ENCODE measurements at places on chromosomes 2 and 18. TPM values are rescaled to one million over a fixed set of nuclear protein-coding genes. Genes with fewer than 3 reads are reported as not detected.
A peak's percentile ranks its signal among the peaks of the same experiment; 100 is the strongest.

The RGPD3 gene
- 0.27 TPM for total RNA-seq

The SLC9A2 gene
- 2.1 TPM for total RNA-seq

The MSTN gene
- total RNA-seq = 0.04 TPM

The HOXD10 gene
- 11.7 TPM for total RNA-seq

The SERPINB10 gene
- total RNA-seq = 0.93 TPM

DNA sequence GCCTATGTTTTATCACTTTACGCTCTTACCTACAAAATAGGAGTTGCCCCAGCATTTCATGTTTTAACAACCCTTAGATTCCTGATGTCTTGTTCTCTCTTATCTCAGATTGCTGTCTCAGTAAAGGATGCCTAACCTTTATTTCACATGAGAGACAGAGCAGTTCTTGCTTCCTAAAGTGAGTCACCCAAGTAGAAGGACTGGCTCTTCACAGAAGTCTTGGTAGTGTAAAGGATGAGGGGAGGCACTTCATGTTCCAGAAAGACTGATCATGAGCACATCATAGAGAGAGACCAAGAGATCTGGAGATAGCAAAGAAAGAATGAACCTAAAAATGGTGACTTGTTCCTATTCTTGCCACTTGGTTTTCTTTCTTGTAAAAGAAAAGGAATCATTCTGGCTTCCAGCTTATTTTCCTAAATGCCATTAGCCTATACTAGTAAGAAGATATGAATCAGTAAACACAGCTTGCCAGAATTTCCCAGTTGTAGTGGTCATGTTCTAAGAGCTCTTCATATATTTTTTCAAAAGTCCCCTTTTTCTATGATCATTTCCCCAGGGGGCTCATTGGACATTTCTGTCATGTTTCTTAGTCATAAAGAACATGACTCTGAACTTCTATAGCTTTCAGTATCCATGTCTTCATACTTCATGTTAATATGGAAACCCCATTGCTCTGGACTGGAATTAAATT lies 54.9 kb downstream of the MAPRE2 start:
- no peak for DNase-seq
- no peaks in the 10 kb centered on the region for H3K36me3 ChIP-seq
- no peak overlapping the region for H3K27ac ChIP-seq
- no peaks in the 10 kb centered on the region for H3K4me1 ChIP-seq
- H3K4me3 ChIP-seq = no peak overlapping the region

- H3K27ac ChIP-seq = no peak overlapping the region
- no peaks in the 10 kb centered on the region for H3K4me1 ChIP-seq
- no peaks in the 10 kb centered on the region for H3K36me3 ChIP-seq
- DNase-seq = no peak
- H3K27me3 ChIP-seq = no peaks in the 10 kb centered on the region
Observed at GRCh38 chr2:241944821-241945220, 75.3 kb downstream of the RTP5 start.

- H3K27me3 ChIP-seq = no peaks in the 10 kb centered on the region
- H3K4me3 ChIP-seq = no peak overlapping the region
- H3K27ac ChIP-seq = no peak overlapping the region
Observed at GRCh38 chr2:78035804-78036203, 513.6 kb upstream of the LRRTM4 start.

GRCh38 chr2:100260712-100261620 lies 61.3 kb downstream of the LONRF2 start:
- peak; percentile 84 for DNase-seq
- no peaks in the 10 kb centered on the region for H3K4me1 ChIP-seq
- H3K27me3 ChIP-seq = no peaks in the 10 kb centered on the region
- H3K27ac ChIP-seq = no peak overlapping the region
- H3K4me3 ChIP-seq = no peak overlapping the region

- H3K4me3 ChIP-seq = no peak overlapping the region
- DNase-seq = no peak
- H3K36me3 ChIP-seq = no peaks in the 10 kb centered on the region
- H3K27ac ChIP-seq = peak overlapping the region; percentile 50
- no peaks in the 10 kb centered on the region for H3K27me3 ChIP-seq
- H3K4me1 ChIP-seq = peaks cover 4% of the 10 kb centered on the region
Observed at GRCh38 chr2:234420408-234420807, 76.5 kb downstream of the ARL4C start.

DNA sequence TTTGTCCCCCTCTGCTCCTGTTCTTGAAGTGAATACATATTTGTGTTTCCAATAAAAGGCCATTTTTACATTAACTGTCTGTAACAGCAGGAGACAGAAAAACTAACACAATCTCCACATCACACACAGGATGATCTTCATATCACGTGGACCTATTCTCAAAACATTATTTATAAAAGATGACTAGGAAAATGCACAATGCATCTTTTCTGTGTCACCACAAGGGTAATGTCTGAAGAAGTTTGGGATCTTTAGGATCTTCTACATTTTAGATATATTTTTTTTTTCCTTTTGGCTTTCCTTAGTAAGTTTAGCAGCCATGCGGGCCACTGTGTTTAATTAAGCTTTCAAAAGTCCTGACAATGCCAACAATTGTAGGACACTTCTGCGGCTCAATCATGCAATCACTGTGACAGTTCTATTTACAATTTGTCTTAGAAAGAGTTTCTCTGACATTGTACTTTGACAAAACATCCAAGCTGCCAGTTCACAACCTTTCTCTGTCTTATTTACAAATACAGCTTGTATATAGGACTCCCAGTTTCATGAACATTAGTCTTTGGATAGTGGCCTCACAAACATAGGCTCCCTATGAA lies 12.3 kb downstream of the BCL11A start:
- DNase-seq = no peak
- no peaks in the 10 kb centered on the region for H3K27me3 ChIP-seq
- H3K4me3 ChIP-seq = no peak overlapping the region
- H3K36me3 ChIP-seq = no peaks in the 10 kb centered on the region

GRCh38 chr2:30756051-30756719 lies 51.1 kb downstream of the CAPN13 start:
- H3K4me3 ChIP-seq = no peak overlapping the region
- no peaks in the 10 kb centered on the region for H3K27me3 ChIP-seq
- peak; percentile 56 for DNase-seq
- H3K4me1 ChIP-seq = peaks cover 4% of the 10 kb centered on the region
- H3K36me3 ChIP-seq = no peaks in the 10 kb centered on the region

DNA sequence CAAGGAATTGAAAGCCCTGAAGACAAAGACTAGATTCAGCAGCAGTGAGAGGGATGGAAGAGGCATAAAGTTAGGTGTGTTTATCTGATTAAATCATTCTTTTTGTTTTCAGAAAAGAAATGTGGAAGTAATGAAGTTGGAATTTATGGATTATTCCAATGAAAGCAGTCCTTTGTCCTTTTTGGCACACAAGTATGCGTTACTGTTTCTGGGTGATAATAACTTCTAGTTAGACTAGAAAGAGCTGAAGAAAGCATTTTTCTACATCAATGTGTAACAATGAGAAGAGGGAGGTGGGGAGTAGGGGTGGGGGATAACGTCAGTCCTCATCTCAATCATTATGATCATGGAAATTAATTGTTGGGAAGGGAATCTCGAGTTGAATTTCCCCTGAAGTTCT lies 53.0 kb downstream of the AQP4 start:
- H3K4me1 ChIP-seq = no peaks in the 10 kb centered on the region
- H3K36me3 ChIP-seq = no peaks in the 10 kb centered on the region
- H3K27me3 ChIP-seq = no peaks in the 10 kb centered on the region

DNA sequence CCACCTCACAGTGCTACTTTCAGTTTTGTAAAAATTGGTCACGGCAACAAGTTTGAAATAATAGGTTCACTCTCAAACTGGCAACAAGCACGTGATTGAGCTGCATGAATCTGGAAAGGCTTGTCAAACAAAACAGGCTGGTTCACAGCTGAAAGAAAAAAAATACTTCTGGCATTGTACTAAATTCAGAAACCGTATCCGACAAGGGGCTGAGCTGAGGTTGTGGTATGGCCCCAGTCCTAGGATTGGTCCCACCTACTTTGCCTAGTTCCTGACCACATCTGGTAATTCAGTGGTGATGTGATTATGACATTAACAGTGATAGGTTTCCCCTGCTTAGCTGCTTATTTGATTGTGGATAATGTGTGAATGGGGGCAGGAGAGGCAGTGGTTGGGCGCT lies 326.5 kb upstream of the THUMPD2 start:
- no peak for DNase-seq
- H3K27me3 ChIP-seq = no peaks in the 10 kb centered on the region
- no peak overlapping the region for H3K4me3 ChIP-seq
- H3K4me1 ChIP-seq = no peaks in the 10 kb centered on the region
- no peak overlapping the region for H3K27ac ChIP-seq

DNA sequence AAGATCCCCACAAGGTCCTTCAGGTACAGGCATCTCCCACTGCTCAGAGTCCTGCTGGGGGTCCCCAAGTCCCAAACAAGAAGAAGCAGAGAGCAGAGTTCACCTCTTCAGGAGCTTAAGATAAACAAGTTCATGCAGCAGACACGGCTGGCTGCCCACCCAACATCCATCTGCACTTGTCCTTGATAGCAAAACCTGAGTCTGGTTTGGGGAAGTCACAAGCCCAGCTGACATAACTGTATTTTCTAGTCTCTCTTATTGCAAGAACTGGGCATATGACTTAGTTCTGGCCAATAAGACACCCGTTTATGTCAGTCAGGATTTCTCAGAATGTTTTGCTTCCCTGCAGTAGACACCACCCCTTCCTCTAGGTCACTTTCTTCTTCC lies 31.8 kb downstream of the AFF3 start:
- H3K4me3 ChIP-seq = no peak overlapping the region
- no peak overlapping the region for H3K27ac ChIP-seq
- peaks cover 13% of the 10 kb centered on the region for H3K4me1 ChIP-seq
- DNase-seq = no peak

DNA sequence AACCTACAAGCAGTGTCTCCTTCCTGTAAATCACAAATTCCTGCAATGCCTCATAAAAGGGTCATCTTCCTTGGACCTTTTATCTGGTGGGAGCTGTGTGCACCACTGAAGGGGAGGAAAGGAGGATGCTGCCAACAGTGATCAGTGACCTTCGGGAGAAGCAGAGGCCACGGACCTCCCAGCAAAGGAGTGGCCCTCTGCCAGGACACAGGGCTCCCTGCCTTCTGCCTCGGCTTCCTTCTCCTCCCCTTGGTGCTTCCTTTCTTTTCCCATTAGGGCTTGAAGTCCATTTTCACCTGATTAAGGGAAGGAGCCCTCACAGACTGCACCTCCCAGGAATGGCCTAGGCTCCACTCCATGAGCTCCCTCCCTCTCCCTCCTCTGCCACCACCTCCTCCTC lies 85.3 kb upstream of the ITGA6 start:
- H3K36me3 ChIP-seq = no peaks in the 10 kb centered on the region
- peaks cover 15% of the 10 kb centered on the region for H3K4me1 ChIP-seq
- H3K27me3 ChIP-seq = no peaks in the 10 kb centered on the region

DNA sequence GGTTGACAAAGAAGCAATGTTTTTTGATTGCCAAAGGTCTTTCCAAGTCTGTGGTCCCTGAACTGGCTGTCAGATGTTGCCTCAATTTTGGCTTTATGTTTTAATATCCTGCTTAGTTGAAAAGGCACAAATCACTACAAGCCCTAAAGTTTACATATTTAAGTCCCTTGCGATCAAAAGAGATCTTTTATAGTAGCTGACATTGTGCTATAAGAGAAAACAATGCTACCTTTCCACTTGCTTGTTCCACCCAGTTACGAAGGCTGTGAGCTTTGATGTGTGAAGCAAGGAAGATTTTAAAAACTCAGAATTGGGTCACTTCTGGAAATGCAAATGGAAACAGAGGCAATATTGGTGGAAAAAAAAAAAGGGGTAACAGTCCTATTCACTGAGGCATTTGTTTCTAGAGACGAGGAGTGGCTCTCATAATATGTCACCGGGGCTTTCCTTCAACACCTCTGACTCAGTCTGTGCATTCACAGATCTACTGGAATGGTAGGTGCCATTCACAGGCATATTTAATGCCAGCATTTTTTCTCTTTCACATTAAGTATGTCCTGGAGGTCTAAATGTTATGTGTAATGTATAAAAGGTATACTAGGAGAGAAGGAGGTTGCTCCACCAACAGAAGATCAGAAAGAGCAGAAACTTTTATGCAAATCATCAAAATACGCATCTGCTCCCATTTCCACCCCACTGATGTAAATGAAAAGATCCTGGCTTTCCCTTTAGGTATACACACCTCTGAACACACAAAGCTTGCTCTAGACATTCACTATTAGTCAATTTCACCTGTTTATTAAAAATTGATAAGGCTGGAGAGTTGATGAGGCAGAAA lies 91.8 kb downstream of the TGIF1 start:
- peak overlapping the region; percentile 21 for H3K27ac ChIP-seq
- H3K36me3 ChIP-seq = no peaks in the 10 kb centered on the region
- DNase-seq = no peak
- H3K4me3 ChIP-seq = no peak overlapping the region
- H3K4me1 ChIP-seq = peaks cover 4% of the 10 kb centered on the region
- H3K27me3 ChIP-seq = no peaks in the 10 kb centered on the region

GRCh38 chr18:59070181-59070912 lies 69.3 kb upstream of the SEC11C start:
- H3K27me3 ChIP-seq = no peaks in the 10 kb centered on the region
- no peak overlapping the region for H3K4me3 ChIP-seq
- H3K4me1 ChIP-seq = peaks cover 10% of the 10 kb centered on the region
- H3K36me3 ChIP-seq = no peaks in the 10 kb centered on the region
- DNase-seq = peak; percentile 92

- DNase-seq = no peak
- no peaks in the 10 kb centered on the region for H3K27me3 ChIP-seq
- no peak overlapping the region for H3K4me3 ChIP-seq
Observed at GRCh38 chr2:240296104-240296406, 139.4 kb upstream of the GPC1 start.

DNA sequence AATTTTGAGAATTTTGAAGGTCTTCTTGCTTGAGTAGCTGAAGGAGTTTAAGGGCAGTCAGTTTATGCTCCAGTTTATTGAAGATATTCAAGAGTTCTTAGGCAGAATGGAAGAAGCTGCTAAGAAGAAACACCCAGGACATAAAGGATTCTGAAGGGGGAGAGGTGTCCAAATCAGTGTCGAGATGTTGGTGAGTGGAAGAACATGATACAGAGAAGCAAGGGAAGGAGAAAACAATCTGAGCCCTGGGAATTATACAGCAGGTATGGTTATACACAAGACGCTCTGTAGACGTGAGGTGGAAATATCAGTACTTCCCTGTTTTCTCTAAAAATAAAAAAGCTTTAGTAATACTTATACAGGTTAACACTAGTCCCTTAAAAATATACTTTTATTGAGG lies 60.1 kb downstream of the CLIP4 start:
- H3K4me1 ChIP-seq = no peaks in the 10 kb centered on the region
- no peak for DNase-seq
- H3K27me3 ChIP-seq = no peaks in the 10 kb centered on the region
- H3K4me3 ChIP-seq = no peak overlapping the region
- no peak overlapping the region for H3K27ac ChIP-seq

DNA sequence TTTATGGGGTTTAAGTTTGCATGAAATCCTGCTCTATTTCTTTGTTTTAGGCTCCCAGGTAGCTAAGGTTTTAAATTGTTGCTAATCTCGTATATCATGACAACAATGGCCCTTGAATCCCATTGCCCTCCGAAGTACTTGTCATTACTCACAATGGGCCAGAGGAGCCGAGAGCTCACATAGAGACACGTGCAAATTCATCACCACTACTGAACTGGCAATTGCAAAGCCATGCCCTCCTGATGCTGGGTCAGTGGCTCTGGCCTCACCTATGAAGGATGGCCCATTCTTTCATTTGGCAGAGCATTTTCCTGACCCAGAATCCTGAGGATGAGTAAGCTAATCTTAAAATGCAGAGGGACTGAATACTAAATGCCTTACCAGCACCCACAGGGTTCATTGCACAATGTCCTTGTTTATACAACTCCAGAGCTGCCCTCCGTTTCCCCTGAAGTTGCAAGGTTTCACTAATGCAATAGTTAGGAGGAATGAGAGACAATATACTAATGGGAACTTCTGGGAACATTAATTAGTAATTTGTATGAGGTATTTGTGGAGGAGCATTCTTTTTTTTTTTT lies 71.6 kb upstream of the GAREM1 start:
- no peak overlapping the region for H3K27ac ChIP-seq
- H3K27me3 ChIP-seq = no peaks in the 10 kb centered on the region
- no peaks in the 10 kb centered on the region for H3K36me3 ChIP-seq
- no peak for DNase-seq
